ENCODE measurements at places on chromosomes 11 and 22.

GRCh38 chr22:20899827-20900423 is 17.3 kb upstream of the CRKL start:
- no peak for DNase-seq

DNA sequence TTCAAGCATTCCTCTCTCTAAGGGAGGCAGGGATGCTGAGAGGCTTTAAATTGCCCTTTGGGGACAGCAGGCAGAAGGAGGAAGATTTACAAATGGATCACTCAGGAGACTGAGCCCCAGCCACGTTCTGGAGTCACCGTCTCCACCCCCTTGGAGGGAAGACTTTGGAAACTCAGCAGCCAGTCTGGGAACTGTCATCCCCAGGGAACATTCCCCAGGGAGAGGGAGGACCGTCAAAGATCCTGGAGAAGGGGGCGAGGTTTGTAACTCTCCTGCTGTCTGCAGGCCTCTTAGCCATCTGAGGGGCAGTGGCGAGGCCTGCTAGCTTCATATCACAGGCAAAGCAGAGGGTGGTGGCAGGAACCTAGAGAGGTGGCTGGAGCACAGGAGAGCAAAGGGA is 56.1 kb upstream of the SLC22A12 start:
- DNase-seq: no peak

GRCh38 chr11:72243173-72244059 is 560 bp downstream of the PHOX2A start:
- no peak for DNase-seq

DNA sequence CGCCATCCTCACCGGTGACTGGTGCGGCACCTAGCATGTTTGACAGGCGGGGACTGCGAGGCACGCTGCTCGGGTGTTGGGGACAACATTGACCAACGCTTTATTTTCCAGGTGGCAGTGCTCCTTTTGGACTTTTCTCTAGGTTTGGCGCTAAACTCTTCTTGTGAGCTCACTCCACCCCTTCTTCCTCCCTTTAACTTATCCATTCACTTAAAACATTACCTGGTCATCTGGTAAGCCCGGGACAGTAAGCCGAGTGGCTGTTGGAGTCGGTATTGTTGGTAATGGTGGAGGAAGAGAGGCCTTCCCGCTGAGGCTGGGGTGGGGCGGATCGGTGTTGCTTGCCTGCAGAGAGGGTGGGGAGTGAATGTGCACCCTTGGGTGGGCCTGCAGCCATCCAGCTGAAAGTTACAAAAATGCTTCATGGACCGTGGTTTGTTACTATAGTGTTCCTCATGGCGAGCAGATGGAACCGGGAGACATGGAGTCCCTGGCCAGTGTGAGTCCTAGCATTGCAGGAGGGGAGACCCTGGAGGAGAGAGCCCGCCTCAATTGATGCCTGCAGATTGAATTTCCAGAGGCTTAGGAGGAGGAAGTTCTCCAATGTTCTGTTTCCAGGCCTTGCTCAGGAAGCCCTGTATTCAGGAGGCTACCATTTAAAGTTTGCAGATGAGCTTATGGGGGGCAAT is 1.1 kb downstream of the NEAT1 start:
- DNase-seq: no peak

- DNase-seq: no peak
Measured at GRCh38 chr11:74182635-74183034, 11.5 kb downstream of the PPME1 start.

Data from NCI-H526 (cell line).